ENCODE measurements at places on chromosomes 1 and 21.

DNA sequence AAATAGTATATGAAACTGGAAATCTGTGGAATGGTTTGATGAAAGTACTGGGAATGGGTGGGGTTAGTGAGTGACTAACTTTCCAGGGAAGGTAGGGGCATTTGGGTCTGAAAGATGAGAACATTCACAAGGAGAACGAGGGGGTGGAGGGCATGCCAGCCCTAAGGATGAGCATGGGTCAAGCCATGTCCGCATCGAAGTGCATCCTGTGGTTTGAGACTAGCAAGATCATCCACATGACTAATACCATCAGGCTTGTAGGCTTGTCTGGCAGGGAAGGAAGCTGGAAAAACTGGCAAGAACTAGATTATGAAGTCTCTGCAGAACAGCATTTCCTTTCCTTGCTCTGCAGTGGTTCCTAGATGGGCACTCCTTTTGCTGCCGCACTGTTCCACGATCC, 70.4 kb upstream of the UBE2U start:
- peak; percentile 95 for DNase-seq

DNA sequence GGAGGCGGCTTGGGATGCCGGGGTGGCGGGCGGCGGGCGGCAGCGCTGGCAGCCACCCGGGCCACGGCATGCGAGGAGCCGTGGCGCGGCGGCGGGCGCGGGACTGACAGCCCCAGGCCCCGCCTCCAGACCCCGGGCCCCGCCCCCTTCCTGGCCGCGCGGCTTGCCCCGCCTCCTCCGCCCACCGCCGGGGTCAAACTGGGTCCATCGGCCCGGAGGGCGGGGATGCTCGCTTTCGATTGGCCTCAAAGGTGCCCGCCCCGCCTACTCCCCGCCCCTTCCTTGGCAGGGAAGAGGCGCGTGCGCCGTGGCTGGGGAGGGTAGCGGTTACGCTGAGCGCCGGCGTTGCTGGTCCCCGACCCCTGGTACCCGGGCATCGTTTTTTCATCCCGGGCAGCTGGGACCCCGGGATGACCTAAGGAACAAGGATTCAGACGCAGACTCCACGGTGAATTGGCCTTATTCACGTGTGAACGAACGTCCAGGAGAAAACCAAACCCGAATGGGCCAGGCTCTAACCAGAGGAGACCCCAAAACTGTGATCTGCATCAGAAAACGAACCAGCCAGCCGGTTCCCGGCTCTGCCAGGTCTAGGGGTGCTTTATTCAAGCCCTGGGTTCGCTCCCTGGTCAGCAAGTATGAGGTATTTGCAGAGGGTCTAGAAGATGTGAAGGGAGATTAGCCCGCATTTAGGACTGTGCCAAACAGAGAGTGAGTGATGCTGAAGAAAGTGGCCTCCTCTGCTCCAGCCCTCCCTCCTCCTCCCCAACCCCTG, 117.2 kb upstream of the GUCA2B start:
- DNase-seq, result peak; percentile 88

DNA sequence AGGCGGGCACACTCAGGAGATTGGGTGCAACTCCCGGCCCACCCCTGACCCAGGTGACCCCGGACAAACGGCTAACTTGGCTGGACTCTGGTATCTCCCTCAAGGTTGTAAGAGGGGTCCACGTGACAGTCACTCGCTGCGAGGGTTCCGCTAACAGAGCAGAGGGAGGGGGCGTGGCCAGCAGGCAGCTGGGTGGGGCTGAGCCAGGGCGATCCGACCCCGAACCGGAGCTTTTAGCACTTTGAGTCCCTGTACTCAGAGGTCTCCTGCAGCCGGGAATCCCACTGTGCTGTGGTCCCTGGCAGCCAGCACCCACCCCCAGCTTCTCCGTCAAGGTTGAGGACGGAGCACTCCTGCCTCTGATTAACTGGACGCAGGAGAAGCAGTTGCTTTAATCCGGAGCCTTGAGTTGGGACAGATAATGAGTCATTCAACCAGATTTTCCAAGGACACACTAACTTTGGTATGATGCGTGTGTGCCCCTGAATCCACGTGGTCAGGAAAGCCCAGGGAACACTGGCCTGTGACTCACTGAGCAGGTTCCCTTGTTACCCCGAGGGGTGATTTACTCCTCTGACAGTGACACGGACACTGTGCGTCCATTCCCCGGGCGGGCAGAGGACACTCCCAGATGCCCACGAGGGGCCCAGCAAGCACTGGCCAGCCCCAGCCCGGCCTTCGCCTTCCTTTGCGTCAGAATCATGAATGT, 16.8 kb downstream of the TRPM2 start:
- DNase-seq, result peak; percentile 45

DNA sequence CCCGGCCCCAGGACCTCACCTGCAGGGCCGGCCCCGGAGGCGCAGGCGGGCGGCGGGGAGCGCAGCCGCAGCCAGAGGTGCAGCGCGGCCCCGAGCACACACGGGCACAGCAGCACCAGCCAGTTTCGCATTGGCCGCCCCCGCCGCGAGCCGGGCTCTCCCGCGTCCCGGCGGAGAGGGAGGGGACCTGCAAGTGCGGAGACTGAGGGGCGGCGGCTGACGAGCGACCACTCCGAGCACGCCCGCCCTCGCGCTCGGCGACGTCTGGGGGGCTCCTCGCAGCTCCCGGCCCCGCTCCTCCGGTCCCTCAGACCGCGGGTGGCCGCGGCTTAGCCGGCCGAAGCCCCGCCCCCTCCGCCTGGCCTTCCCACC, at the start of gene B3GALNT2:
Gene B3GALNT2, minus strand, starts transcription at position 331 of the 372 bp plus-strand sequence. Its CDS starts 200 bp downstream, at position 131.
- no peak for DNase-seq

Data from AG10803 (cell line).